ENCODE measurements at places on chromosomes 4 and X. TPM values are rescaled to one million over a fixed set of nuclear protein-coding genes. Genes with fewer than 3 reads are reported as not detected.

Gene NHS
- total RNA-seq: 6.8 TPM

Gene TCEAL6
- total RNA-seq: not detected

Gene CASP3
- 16.7 TPM for total RNA-seq

Gene MAGEC2
- not detected for total RNA-seq

Gene GAGE12E
- total RNA-seq: not detected

Gene TMSB15C
- total RNA-seq: 0.60 TPM

Gene GK
- total RNA-seq: 4.1 TPM

Gene PFKFB1
- 23.8 TPM for total RNA-seq

Gene SUPT20HL1
- total RNA-seq: not detected

Gene RAB33A
- total RNA-seq: not detected

Gene HPSE
- 10.9 TPM for total RNA-seq

Gene EDA
- 6.3 TPM for total RNA-seq

Gene LRCH2
- total RNA-seq: 3.3 TPM

Gene PPP2R3B
- total RNA-seq: 5.5 TPM

Gene SYTL4
- 10.2 TPM for total RNA-seq

Gene TEX13B
- total RNA-seq: not detected

Gene ATOH1
- not detected for total RNA-seq

Gene CHM
- total RNA-seq: 19.3 TPM

Gene NALF2
- not detected for total RNA-seq

Gene ENPEP
- 7.5 TPM for total RNA-seq

Gene MECP2
- total RNA-seq: 59.6 TPM

Gene PRSS12
- 0.24 TPM for total RNA-seq

Gene HPGD
- 4.8 TPM for total RNA-seq

Gene KDR
- 145 TPM for total RNA-seq

Gene UPF3B
- total RNA-seq: 4.4 TPM

Gene ESX1
- not detected for total RNA-seq

Gene SPOCK3
- not detected for total RNA-seq

Gene ZCCHC18
- 0.31 TPM for total RNA-seq

Gene MED14
- 26.5 TPM for total RNA-seq

Gene UBA1
- 158 TPM for total RNA-seq

Gene ALAS2
- total RNA-seq: 1.1 TPM

Gene TMEM165
- 357 TPM for total RNA-seq

Gene NUDT11
- total RNA-seq: 0.95 TPM

Gene P2RY4
- total RNA-seq: 0.79 TPM

Gene HSFX1
- 0.56 TPM for total RNA-seq

Gene ELK1
- total RNA-seq: 29.6 TPM

Gene PAGE1
- not detected for total RNA-seq

Gene SPATA18
- 4.2 TPM for total RNA-seq

Gene MAMLD1
- total RNA-seq: 7.9 TPM

Gene SSX4B
- total RNA-seq: not detected

Gene ZBTB49
- total RNA-seq: 10.7 TPM

Gene FGFBP2
- 34.8 TPM for total RNA-seq

Gene KCNE5
- 0.79 TPM for total RNA-seq

Gene ITIH6
- not detected for total RNA-seq

Gene FGF2
- 22.0 TPM for total RNA-seq

Gene NXF2
- total RNA-seq: not detected

Gene JCHAIN
- total RNA-seq: 15.8 TPM

Gene PAGE2B
- total RNA-seq: not detected
